ENCODE measurements at places on chromosomes 12 and 14.

GRCh38 chr14:62381311-62382070, 619.3 kb downstream of the SNAPC1 start:
- DNase-seq: no peak

DNA sequence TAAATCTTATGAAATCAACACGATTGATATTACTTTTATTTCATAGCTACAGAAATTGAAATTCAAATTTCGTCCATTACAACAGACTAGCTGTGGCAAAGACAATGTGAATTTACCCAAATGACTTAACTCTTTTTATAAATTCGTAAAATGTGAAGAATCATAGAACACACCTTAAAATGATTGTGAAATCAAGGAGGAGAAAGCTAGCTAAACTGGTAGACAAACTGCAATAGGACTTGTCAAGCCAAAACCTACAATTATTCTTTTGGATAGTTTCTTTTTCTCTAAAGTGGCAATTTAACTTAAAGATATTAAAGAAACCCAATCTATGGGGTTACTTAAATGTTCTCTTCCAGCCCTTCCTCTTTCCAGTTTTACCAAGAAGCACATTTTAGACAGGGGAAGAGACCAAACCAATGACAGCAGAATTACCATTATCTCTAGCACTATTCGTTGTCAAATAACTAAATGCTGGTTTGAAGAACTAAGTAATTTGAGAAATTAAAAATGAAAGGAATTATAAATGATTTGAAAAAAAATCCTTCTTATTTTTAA, 807 bp upstream of the SLC16A7 start:
- DNase-seq: no peak

DNA sequence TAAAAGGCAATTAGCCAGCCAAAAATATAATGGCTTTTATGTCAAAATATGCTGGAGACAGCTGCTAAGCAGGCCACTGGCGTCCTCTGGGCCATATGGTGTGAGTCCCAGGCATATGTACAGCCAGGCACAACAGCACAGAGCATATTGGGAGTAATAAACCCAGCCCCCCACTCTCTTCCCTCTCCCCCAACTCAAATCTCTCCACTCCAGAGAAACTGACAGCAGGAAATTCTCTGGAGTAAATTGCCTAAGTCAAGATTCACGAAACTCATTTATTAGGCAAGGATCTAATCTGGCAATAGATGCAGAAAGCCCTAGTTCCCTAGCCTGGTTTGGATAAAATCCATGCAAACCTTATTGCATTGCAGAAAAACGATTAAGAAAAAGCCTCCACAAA, 147.9 kb upstream of the SEL1L start:
- no peak for DNase-seq

DNA sequence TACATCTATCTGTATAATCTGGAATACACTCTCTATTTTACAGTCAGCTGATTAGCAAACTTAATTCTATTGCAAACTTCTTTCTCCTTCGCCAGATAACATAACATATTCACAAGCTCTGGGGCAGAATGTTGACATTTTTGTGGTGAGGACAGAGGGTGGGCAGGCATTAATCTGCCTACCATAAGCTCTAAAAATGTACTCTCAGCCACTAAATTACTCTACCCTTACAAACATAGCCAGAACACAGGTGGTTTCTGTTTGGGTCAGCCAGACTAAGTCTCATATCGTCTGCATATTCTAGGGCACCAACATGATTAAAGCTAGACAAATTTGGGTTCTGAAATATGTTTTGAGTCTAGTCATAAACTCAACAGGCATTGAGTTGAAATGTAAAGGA, 90.1 kb downstream of the SLC6A15 start:
- DNase-seq: no peak

DNA sequence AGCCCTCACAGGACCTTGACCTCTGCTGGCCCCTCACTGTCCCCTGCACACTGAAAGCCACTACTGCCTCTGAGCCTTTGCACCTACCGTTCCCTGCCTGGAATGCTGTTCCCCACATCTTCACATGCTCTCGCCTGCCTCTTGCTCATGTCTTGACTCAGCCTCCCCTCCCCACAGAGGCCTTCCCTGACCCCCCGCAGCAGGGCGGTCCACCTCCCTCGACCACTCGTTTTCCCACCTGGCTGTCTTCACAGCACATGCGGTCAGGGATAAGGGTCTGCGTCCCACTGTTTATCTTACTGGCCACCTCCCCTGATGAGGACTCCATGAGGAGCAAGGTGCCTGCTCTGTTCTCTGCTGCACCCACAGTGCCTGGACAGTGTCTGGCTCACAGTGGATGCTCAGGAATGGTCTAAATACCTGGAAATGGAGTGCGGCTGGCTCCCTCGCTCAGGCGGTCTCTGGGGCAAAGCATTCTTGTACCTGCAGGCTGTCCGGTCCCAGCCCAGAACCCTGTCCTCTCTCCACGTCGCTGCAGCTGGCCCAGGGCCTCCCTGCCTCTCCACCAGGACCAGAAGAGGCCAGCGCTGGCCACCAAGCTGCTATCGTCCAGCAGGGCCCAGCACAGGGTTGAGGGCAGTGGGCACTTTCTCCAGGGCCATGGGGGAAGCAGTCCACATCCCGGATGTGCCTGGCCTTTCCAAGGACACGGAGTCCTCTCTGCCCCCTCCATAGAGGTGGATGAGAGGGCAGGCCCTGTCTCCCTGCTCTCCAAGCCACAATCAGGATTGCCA, 107.4 kb downstream of the NCOR2 start:
- no peak for DNase-seq
